GM23248 (cell line): ENCODE measurements at places on chromosomes 2 and 18. TPM values are rescaled to one million over a fixed set of nuclear protein-coding genes. Genes with fewer than 3 reads are reported as not detected.

TLX2 gene
- total RNA-seq: not detected in 2 replicates

ANO7 gene
- 0.22 and 0.38 TPM in 2 replicates for total RNA-seq

LAMA1 gene
- total RNA-seq: 5.4 and 6.2 TPM in 2 replicates

CPSF3 gene
- 34.0 and 39.6 TPM in 2 replicates for total RNA-seq

NCK2 gene
- 13.9 and 25.2 TPM in 2 replicates for total RNA-seq

SERPINB13 gene
- not detected in 2 replicates for total RNA-seq

DNA sequence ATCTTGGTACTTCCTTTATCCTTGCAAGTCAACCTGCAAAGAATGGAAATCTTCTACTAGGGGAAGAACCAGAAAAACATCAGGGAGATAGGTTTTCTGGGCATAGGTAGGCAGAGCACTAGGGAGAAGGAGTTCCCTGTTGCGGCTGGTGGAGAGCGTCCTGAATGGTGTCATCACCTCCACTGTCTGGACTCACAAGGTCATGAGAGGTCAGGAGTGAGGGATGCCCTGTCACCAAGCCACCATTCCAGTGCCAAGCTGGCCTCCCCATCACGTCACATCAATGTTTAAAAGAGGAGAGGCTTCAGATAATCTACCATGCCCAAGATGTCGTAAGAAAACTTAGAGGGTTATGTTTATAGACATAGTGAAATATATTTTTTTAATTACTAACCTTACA is 72.1 kb downstream of the BCL2 start:
- DNase-seq: no peak

- DNase-seq: no peak
Measured at GRCh38 chr2:128464456-128464855, 145.8 kb upstream of the HS6ST1 start.

GRCh38 chr2:29238497-29238896 is 123.3 kb downstream of the CLIP4 start:
- DNase-seq: peak; percentile 63

- DNase-seq: peak; percentile 58
Measured at GRCh38 chr2:138275881-138276280, 225.7 kb upstream of the SPOPL start.

DNA sequence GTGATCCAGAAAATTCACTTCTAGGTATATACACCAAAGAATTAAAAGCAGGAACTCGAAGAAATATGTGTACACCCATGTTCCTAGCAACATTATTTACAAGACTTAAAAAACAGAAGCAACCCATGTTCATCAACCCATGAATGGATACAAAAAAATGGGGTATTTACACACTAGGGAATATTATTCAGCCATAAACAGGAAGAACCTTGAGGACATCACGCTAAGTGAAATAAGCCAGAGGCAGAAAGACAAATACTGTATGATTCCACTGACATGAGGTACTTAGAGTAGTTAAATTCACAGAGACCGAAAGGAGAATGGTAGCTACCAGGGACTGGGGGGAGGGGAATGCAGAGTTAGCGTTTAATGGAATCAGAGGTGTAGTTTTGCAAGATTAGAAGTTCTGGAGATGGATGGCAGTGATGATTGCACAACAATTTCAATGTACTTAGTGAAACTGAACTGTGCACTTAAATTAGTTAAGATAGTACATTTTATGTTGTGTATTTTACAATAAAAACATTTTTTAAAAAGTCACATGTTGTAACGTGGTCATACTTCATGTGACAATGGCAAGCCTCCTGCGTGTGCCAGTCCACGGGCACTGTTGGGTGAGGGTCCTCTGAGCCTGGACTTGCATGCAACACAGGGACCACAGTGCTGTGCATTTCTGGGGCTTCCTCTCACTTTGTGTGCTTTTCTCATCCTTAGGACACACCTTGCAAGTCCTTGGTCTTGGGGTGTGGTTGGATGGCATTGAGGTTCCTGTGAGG is 206.1 kb upstream of the HDAC4 start:
- no peak for DNase-seq
